ENCODE measurements at places on chromosomes 16 and 17.

GRCh38 chr17:80129006-80129565 is 17.8 kb downstream of the EIF4A3 start:
- no peak for DNase-seq

DNA sequence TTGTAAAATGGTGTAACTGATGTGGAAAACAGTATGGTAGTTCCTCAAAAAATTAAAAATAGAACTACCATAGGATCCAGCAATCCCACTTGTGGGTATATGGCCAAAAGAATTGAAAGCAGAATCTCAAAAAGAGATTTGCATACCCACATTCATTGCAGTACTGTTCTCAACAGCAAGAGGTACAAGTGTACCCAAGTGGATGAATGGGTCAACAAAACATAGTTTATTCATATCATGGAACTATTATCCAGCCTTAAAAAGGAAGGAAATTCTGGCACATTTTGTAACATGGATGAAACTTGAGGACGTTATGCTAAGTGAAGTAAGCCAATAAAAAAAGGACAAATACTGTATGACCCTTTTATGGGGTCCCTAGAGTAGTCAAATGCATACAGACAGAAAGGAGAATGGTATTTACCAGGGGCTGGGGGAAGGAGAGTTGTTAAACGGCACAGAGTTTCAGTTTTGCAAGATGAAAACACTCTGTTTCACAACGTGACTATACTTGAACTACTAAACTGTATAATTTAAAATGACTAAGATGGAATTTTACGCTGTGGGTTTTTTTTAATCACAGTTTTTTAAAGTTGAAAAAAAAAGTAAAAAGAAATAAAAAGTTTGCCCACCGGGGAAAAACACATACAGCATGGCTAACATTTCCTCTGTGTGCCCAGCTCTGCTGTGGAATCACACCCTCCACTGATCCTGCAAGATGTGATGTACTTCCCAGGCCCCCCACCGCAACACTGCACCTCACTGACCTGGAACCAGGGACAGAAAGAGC is 6.1 kb downstream of the TVP23A start:
- DNase-seq, result no peak

DNA sequence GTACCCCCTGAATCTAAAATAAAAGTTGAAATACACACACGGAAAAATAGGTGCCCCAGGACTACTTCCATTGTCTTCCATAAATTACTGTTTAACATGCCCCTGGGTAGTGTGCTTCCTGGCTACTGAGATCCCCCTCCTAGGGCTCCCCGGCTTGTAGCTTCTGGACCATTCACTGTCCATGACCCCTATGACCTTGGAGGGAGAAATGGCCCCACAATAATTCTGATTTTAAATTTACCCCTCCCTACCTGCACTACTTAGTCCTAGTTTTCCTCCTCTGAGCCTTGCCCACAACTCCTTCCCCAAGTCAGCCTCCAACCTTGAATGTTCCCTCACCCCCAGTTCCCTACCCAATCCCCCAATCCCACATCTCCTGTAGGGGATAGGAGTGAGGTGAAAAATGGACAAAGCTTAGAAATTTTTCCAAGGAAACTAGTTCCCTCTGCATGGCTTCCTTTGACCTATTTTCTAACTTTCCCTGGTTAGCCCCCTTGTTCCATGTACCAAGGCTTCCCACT is 9.5 kb upstream of the MSL1 start:
- DNase-seq, result no peak

GRCh38 chr17:31508288-31509094 is 117.0 kb downstream of the RAB11FIP4 start:
- DNase-seq, result no peak

GRCh38 chr16:76106647-76107046 is 170.6 kb upstream of the CNTNAP4 start:
- DNase-seq, result no peak

All from NCI-H2171 (cell line).